ENCODE measurements at places on chromosomes 3 and 15. TPM values are rescaled to one million over a fixed set of nuclear protein-coding genes. Genes with fewer than 3 reads are reported as not detected.

Gene SH3BP5
- 64.8 TPM for total RNA-seq

Gene ATP13A5
- total RNA-seq, result not detected

Gene MINDY4B
- not detected for total RNA-seq

Gene ADGRG7
- not detected for total RNA-seq

Gene GAP43
- not detected for total RNA-seq

Gene ADAMTSL3
- total RNA-seq, result not detected

Gene FGF7
- total RNA-seq, result not detected

Gene EPHA6
- 0.28 TPM for total RNA-seq

Gene LTK
- 0.21 TPM for total RNA-seq

Gene TMEM212
- total RNA-seq, result not detected

Gene DISP2
- total RNA-seq, result 1.2 TPM

Gene A4GNT
- not detected for total RNA-seq

Gene NISCH
- total RNA-seq, result 153 TPM

Gene ZBBX
- total RNA-seq, result not detected

Gene SEMA7A
- 1.7 TPM for total RNA-seq

Gene SLC24A5
- not detected for total RNA-seq

Gene DAZL
- total RNA-seq, result not detected

Gene BFSP2
- not detected for total RNA-seq

Gene ARNT2
- total RNA-seq, result 0.20 TPM

Gene C3orf33
- 1.7 TPM for total RNA-seq

Gene SKIL
- 149 TPM for total RNA-seq

Gene P2RY12
- total RNA-seq, result not detected

Gene TICRR
- total RNA-seq, result 20.5 TPM

Gene MST1R
- 1.5 TPM for total RNA-seq

Gene PRR20G
- total RNA-seq, result not detected

Gene SCN11A
- not detected for total RNA-seq

Gene LRRC2
- 0.39 TPM for total RNA-seq

Gene GOLGA8J
- not detected for total RNA-seq

Gene CCDC71
- total RNA-seq, result 23.5 TPM

Gene TMED3
- total RNA-seq, result 105 TPM

Gene TRIM42
- not detected for total RNA-seq

Gene CKMT1A
- total RNA-seq, result not detected

Gene LRRK1
- total RNA-seq, result 22.1 TPM

Gene MNS1
- total RNA-seq, result 2.6 TPM

Gene CLN6
- 48.0 TPM for total RNA-seq

Gene CCDC39
- not detected for total RNA-seq

Gene OR5H2
- total RNA-seq, result not detected

Gene GABRR3
- total RNA-seq, result not detected

Gene GOLGA6L9
- total RNA-seq, result 3.8 TPM

Gene PEX5L
- not detected for total RNA-seq

Gene ROPN1B
- total RNA-seq, result not detected

Gene SPSB4
- 0.22 TPM for total RNA-seq

Gene ARID3B
- total RNA-seq, result 10.0 TPM

Gene FHIT
- 2.2 TPM for total RNA-seq

Gene RABL3
- 25.9 TPM for total RNA-seq

Gene RASGRP1
- 0.38 TPM for total RNA-seq

Gene CD200R1
- total RNA-seq, result not detected

Gene C3orf80
- total RNA-seq, result not detected
